ENCODE measurements at places on chromosomes 1 and 21. TPM values are rescaled to one million over a fixed set of nuclear protein-coding genes. Genes with fewer than 3 reads are reported as not detected.

Gene RAB3B
- 9.1 TPM for total RNA-seq

Gene OR6N2
- total RNA-seq = not detected

Gene PTPN22
- not detected for total RNA-seq

Gene CLEC20A
- total RNA-seq = not detected

Gene PTGS2
- total RNA-seq = 10.0 TPM

Gene SELENBP1
- total RNA-seq = 6.2 TPM

Gene DVL1
- total RNA-seq = 76.5 TPM
